ENCODE measurements at places on chromosomes 16 and 17.

GRCh38 chr17:2083613-2084035, 28.7 kb downstream of the HIC1 start:
- DNase-seq, result no peak

DNA sequence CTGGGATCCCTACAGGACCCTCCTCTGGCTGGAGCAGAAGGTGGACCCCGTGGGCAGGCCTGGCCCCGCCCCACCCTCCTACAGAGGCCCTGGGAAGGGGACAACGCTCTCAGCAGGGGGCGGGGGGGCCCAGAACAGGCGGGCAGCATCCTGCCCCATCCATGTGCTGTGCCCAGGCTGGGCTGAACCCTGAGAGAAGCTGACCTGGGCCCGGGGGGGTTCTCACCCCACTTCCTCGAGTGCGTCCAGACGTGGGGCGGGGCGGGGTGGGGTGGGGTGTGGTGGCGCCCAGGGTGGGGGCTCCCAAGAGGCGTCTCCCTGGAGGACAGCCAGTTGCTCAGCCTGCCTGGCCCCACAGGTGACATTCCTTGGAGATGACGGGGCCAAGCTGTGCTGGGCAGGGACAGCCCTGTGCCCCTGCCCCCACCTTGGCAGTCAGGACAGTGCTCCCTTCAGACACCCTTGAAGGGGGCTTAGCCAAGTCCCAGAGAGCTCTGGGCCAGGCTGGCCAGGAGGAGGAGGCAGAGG, 390 bp upstream of the UNC13D start:
- DNase-seq, result no peak

DNA sequence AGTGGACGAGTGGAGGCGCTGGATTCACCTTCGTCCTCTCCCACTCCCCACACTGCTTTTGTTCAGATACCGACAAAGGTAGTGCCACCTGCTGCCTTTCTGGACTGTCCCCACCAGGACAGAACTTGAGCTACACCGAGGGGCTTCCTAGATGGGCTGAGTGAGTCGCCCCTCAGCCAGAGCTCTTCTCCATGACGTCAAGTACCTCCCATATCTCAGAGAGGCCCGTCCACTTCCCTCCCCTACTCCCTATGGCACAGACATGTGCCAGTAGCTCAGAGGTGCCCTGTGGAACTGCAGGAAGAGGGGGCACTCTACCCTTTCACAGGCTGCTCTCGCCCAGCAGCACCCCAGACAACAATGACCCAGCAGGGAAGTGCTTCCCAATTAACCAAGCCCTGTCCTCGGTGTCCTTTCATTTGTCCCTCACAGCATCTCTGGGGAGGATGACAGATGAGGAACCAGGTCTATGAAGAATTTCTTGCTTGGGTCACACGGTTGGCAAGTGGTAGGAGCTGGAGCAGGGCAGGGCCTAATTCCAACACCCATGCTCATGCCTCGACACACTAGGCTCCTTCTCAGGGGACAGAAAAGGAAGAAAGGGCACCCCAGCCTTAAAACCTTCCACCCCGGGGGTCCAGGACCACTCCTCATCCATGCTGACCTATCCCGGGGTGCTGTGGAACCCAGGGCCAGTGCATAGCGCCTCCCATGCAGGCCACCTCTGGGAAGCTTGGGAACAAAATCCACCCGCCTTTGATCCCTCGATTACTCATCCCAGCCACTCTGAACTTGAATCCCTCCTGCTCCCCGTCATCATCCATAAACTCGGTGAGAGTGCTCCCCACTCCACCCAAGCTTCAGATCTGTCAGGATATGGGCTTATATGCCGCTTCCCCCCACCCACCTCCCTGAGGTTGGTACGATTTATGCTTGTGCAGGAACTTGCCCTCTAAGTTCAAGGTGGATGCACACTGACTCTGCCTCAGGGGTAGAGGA, 51.7 kb downstream of the WNT3 start:
- DNase-seq, result no peak

GRCh38 chr16:12294471-12294870, 317.9 kb downstream of the SNX29 start:
- DNase-seq, result no peak

- DNase-seq, result no peak
These were observed 12.2 kb downstream of the WSCD1 start for GRCh38 chr17:6082335-6082734.

- DNase-seq, result no peak
These were observed 54.8 kb upstream of the MSI2 start for GRCh38 chr17:57201481-57201880.

Measured in activated T-cell treated with anti-CD3 and anti-CD28 coated beads, Interleukin-2, amount 50 U/mL, for 24 hours (primary cell).